Pancreas (tissue), 10 donors: ENCODE measurements at places on chromosomes 6 and 20.
A peak's percentile ranks its signal among the peaks of the same experiment; 100 is the strongest.

DNA sequence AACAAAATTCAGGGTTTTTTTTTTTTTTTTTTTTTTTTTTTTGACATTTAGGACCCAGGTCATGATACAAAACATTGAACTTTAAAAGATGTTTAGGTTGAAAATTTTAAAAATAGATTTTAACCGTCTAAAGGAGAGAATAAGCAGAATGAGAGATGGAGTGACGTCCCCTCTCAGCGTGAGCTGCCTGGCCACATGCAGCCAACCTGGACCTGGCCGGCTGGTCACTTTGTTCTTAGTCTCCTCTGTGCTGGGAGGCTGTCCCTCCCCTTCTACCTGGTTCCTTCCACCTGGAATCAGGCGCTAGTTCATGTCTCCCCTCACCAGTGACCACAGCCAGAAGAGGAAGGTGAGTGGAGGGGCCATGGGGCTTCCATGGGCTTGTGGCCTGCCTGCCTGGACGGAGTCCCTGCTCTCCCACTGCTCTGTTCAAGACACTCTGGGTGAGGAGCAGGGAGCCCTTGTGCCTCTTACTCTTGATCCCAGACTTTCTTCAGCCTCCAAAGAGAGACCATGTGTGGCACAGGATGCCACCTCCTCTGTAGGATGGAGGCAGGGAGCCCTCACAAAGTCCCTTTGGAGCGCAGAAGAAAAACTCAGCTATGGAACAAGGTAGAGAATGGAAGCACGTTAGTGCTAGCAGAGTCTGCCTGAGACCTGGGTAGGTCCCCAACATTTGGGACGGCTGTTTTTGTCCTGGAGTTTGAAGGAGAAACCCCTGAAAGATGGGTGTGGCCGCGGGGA lies 31.7 kb downstream of the IRF4 start:
- no peak for DNase-seq

- no peak for DNase-seq
These were observed 124.2 kb upstream of the SGK1 start for GRCh38 chr6:134442073-134442472.

GRCh38 chr20:41293269-41294037 lies 24.1 kb downstream of the ZHX3 start:
- DNase-seq, result no peak

DNA sequence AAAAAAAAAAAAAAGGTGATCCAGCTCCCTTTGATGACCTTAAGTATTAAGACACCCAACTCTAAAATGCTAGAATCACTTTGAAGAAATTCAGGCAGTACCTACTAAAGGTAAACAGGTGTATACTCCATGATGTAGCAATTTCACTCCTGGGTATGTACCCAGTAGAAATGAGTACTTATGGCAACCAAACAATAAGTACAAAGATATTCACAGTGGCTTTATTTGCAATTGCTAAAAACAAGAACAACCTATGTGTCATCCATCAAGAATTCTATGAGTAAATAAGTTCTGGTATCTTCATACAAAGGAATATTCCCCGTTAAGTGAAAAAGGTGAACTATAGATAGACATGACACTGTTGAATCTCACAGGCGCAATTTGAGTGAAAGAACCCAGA lies 29.4 kb downstream of the MDGA1 start:
- no peak for DNase-seq

DNA sequence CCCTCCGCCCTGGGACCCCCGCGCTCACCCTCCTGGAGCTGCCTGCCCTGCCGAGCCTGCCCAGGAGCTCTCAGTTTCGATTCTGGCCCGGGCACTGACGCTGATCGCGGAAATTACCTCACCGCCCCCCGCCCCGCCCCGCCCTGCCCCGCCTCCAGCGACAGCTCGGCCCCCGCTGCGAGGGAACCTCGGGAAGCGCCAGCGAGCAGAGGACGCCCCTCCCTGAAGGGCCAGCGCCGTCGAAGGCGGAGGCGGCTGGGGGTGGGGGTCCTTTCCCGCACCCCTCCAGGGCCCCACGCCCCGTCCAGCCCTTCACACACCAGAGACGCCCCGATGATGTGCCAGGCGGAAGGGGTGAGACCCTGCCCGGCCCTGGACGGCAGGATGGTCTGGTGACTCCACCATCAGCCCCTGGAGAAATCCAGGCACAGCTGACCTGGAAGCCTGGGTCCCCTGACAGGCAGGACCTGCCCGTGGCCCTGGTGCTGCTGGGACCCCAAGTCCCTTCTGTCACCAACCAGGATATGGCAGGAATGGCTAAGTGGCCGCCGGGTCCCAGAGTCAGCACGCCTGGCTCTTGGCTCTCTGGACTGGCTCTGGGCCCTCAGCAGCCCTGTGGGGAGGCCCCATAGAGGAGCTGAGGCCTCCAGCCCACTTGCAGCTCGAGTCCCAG lies at the start of gene HELZ2:
HELZ2 (minus strand) TSS at position 84 of the 673 bp plus-strand sequence. CDS start 1,854 bp downstream, outside the sequence.
- DNase-seq, result peak; percentile 84

DNA sequence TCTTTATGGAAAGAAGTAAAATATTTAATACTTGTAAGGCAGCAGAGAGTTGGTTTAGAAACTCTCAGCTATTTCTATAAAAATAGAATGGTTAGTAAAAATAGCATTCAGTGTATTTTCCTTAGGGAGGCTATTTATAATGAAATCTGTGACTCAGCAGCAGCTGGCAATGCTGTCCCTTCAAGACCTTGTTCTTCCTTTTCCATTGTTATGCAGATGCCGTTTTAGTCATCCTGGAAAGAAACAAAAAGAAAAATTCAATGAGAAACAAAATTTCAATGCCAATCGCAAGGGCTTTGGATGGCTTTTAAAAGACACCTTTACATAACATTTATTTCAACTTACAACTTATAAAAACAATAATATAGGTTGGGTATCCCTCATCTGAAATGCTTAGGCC lies 17.5 kb downstream of the MPC1 start:
- DNase-seq, result no peak

GRCh38 chr6:155943635-155944034 lies 488.0 kb upstream of the NOX3 start:
- DNase-seq, result no peak

- peak; percentile 68 for DNase-seq
These were observed at the start of gene PPP1R3G for GRCh38 chr6:5084781-5085647. PPP1R3G (plus strand) TSS chr6:5085341; CDS start chr6:5085486, 145 bp downstream.

DNA sequence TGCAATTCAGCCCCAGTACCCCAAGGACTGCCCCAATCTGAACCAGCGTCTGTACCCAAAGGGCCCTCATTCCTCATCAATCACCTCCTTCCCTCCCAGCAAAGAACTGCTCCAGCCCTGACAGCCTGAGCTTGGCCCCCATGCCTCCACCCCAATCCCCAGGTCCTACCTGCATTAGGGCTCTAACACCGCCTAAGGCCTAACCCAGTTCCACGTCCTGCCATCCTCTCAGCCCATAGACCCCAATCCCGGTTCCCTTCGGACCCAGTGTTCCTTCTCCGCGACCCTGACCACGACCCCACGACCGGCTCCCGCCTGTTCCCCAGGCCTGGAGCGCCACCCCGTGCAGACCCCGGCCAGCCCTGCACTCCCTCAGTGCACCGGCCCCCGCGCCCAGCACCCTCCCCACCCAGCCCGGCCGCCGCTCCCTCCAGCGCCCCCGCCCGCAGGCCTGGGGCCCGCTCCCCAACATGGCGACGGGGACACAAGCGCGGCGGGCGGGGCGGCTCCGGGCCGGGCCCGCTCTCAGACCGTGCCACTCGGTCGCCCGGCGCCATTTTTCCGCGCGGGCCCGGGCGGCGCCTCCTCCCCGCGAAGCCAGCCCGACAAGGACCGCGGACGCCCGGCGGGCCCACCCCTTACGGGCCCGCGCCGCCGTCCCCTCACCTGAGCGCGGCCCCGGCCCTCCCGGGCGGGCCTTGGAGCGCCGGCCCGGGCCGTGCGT lies 483 bp downstream of the NCOA6 start:
- DNase-seq, result peak; percentile 86

- peak; percentile 19 for DNase-seq
These were observed 23.4 kb downstream of the FAM217A start for GRCh38 chr6:4055420-4056041.

DNA sequence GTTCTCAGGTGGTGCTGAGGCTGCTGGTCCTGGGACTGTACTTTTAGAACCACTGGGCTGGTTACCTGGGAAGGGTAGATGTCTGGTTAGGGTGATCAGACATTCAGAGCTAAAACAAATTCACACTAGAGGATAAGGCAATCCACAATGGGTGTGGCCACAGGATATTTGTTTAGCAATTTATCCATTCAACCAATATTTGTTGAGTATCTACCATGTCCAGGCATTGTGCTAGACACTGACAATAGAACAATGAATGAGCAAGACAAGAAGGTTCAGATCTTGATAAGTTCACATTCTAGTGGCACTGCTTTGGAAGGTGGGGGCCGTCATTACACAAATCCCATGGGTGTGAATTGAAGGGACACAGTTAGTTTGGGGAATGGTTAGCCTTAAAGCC lies 131.7 kb downstream of the BCAS1 start:
- no peak for DNase-seq

DNA sequence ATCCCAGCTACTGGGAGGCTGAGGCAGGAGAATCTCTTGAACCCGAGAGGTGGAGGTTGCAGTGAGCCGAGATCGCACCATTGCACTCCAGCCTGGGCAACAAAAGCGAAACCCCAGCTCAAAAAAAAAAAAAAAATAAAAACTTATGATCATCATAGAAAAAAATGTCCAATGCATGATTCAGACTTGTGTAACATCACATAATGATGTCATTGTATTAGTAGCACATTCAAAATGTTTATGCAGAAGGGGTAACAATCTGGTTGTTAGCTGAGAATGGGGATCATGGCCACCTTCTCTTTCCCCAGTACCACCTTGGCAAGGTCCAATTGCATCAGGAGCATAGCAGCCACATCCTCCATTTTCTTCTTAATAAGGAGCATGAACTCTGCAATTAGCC lies 137.6 kb upstream of the MARCKS start:
- DNase-seq, result no peak

DNA sequence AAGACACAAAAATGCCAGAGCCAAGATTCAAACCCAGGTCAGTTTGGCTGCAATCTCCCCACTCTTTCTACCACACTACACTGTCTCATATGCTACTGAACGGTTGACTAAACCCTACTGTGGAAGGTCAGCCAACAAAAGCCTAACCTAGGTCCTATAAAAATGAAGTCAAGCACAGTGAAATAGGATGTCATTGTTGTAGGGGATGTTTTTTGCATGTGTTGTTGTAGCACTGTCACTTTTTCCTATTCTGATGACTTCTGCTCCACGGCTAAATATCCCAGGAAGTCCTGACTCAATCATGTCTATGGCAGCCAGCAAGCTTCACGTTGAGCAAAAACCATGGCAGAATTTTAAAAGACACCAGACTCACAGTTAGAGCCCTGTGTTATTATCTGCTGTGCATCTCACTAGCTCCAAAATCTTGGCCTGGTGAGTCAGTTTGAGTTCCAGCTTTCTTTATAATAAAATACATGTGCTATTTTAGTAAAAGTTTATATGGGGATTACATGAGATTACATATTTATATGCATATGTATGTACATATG lies 322.1 kb upstream of the NT5E start:
- DNase-seq, result no peak

DNA sequence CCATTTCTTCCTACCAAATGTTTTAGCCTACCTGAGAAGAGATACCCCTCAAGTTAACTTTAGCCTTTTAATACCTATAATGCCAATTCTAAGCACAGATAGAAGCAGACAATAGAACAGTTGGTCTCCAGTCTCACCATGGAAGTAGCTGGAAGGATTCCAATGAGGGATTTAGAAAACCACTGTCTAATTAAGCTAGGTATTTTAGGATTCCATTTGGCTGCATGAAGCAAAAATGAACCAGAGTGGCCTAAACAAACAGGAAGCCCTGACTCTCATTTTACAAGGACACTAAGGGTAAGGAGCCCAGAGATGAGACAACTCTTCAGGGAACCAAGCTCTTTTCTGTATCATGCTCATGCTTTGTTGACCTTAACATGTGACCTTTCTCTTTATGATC lies 199.2 kb downstream of the ALDH8A1 start:
- no peak for DNase-seq

GRCh38 chr6:89214197-89214596 lies 3.0 kb downstream of the GABRR1 start:
- DNase-seq, result no peak
